Iris pigment epithelial cell (primary cell): ENCODE measurements at places on chromosomes 16 and 17.
A peak's percentile ranks its signal among the peaks of the same experiment; 100 is the strongest.

DNA sequence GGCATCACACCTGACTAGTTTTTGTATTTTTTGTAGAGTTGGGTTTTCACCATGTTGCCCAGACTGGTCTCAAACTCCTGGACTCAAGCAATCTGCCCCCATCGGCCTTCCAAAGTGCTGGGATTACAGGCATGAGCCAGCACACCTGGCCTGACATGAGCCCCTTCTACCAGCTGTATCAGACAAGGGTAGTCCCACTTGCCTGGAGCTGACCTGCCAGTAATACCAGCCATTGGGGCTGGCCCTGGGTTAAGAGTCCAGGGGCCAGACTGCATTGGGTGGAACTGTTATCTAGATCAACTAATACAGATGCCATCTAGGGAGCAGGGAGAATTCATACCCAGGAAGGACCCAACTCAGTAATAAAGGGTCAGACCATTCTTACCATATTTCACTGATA is 28.1 kb downstream of the WSB1 start:
- DNase-seq = no peak

DNA sequence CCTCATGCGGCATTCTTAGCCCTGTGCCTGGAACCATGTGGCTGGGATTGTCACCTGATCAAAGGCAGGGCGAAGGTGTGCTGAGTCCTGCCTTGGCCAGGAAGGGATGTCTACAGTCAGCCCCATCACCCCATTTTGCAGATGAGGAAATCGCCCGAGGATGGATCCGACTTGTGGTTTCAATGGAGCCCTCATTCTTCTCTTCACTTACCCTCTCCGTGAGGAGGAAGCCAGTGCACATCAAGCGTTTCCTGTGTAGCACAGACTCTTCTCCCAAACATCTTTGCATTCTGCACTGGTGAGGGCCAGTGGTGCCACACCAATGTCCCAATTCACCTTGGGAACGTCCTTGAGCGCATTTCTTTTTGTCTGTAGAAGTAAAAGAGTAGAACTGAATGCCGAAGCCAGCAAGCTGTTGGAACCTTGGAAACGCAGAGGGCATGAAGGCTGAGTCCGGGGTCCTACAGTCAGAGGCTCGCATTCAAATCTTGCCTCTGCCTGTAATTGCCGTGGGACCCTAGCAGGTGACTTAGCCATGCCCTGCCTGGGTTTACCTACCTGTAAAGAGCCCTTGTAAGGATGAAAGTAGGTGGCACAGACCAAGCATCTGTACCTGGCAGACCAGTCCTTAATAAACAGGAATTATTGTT is 85.4 kb downstream of the IRF8 start:
- DNase-seq = no peak

GRCh38 chr16:74053826-74054225 is 242.8 kb upstream of the PSMD7 start:
- no peak for DNase-seq

DNA sequence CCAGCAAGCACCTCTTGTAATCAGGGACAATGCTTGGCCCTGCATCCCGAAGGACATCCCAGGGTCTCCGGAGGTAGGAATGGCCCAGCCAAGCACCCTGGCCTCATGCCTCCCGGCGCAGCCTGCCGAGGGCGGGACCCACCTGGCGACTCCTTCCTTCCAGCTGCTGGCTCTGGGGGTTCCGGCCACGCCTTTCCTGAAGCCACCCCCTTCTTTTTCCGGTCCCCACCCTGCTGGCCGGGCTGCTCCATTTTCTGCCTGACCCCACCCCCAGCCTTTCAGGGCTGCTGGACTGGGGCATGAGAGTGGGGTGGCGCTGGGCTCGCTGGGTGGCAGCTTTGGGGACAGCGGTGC is 22.5 kb upstream of the CIBAR2 start:
- no peak for DNase-seq

DNA sequence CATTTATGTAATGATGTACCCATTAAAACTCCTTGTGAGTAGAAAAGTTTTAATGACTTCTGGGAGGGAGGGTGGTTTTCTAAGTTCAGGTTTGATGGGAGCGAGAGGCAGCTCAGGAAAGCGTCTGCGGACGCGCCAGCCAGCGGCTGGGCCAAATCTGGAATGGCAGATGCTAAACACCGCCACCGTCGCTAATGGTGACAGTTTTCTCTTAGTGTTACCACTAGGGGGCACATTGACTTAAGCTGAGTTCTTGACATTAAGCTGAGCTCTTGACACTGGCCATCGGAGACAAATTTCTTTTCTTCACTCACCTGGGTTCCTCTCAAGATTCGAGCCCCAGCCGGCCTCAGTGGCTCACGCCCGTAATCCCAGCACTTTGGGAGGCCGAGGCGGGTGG is 6.7 kb downstream of the TRPV1 start:
- peak; percentile 18 for DNase-seq

DNA sequence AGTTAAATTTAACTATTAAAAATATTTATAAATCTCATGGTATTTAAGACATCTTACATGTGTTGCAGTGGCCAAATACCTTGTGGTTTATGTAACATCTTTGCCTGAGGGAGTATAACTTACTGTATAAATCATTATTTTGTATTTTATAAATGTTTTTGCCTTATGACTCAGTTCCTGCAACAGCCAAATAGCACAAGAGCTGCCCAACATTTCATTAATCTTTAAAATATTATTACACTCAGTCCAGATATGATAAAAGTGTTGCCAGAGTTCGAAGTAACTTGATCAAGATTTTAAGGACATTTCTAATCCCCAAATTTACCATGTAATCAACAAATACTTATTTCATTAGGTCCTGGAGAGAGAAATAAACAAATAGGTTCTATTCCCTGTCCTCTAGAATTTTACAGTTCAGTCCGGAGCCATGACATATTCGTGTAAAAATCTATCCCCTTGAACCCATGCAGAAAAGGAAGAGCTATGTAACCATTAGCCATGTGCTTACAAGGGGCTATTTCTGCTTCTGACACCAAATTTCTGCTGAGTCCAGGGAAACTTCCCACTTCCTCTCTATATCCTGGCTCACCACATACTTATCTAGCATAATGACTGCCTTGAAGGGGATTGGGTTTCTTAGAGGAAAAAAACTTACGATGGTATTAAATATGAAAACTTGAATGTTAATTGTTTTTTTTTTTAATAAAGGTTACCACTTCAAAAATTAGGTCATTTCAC is 44.0 kb downstream of the IRX6 start:
- peak; percentile 72 for DNase-seq

- DNase-seq = peak; percentile 62
These were observed 149.9 kb downstream of the CLEC16A start for GRCh38 chr16:11094075-11094856.

DNA sequence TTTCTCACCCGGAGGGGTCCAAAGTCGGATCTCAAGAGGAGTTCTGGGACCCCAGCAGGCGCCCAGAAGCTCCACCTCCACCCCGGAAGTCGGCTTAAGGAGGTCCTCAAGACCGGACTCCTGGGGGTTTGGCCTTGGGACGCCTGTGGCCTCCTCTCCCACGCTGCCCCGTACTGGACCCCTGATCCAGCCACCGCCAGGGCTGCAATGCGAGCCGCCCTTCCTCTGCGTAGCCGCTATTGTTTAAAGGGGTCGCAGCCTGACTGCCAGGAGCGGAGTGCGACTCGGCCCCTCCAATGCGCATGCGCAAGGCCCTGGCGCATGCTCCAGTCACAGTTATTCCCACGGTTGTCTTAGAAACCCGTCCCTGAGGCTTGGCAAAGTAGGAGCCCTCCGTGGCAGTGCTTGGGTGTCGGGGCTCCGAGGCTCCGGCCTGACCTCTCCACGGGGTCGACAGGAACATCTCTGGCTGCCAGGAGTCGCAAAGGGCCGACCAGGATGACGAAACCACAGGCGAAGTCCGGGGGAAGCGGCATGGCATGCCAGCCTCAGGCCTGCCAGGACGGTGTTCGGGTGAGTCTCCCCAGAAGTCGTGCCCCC is 719.0 kb downstream of the KCNJ18 start:
- no peak for DNase-seq
